Mesendoderm (in vitro differentiated cells): ENCODE measurements at places on chromosomes 5 and 9.

GRCh38 chr9:83957248-83957513 lies 22.8 kb downstream of the HNRNPK start:
- DNase-seq: no peak

GRCh38 chr5:175797521-175798038 lies 73.8 kb upstream of the CPLX2 start:
- peak; percentile 84 for DNase-seq

DNA sequence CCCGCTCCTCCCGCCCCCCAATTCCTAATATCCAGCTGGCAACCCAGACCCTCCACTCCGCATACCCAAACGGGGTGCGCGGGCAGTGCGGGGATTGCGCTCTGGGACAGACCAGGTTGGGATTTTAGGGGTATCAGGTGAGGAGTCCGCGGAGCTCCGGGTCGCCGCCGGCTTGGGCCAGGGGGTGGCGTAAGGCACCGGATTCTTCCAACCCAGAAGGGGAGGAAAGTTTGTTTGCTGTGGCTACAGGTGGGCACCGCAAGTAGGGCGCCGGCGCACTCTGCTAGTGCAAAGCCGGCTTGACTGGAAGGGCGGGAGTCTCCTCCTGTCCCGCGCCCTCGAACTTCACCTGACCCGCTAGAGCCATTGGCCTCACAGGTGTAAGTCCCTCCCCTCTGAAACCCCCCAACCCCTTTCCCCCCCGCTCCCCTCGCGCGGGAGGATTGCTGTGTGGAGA lies 709 bp downstream of the IQGAP2 start:
- peak; percentile 89 for DNase-seq

DNA sequence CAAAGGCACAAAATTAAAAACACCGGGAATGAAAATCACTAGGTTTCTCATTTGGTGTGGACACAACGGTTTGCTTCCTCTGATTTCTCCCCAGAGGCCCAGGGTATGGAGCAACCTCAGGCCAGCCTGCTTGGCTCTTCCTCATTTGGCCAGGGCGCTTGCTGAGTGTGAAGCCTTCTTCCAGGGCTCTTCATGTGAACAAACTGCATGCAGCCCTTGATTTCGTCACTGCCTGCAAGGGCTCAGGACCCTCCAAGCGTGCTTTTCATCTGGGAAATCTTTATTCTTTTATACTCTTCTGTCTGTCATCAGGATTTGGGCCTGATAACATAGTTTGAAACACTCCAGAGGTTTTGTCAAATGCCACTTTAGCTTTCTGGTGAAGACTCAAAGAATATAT lies 122.6 kb upstream of the KLF4 start:
- DNase-seq: no peak

GRCh38 chr5:38938424-38938823 lies 92.6 kb downstream of the OSMR start:
- DNase-seq: peak; percentile 4

GRCh38 chr5:110256298-110256697 lies 470.2 kb downstream of the TMEM232 start:
- no peak for DNase-seq

DNA sequence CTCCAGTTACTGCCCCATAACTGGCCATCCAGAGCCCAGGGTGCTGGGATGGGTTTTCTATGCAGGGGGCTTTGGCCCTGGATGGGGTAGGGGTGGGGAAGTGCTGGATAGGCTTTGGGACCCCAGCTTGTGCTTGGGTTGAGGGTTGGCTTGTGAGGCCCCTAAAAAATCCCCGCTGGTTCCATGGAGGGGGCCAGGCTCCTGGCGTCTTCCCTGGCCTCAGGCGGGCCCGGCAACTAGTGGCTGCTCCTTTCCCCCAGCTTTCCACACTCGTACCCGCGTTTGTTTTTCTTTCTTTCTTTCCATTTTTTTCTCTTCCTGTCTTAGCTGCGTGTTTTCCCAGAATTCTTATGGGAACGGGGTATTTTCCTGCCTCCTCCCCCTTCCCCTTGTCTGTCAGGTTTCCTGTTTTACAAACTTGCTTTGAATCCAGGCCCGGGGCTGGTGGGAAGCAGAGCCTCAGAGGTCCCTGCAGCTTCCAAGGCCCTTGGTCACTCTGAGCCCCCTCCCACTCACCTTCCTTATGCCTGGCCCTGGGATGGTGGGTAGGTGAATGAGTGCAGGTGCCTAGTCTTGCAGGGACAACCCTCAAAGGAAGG lies 40.2 kb downstream of the RGS3 start:
- peak; percentile 37 for DNase-seq

- DNase-seq: peak; percentile 48
Observed at GRCh38 chr5:14399054-14399692, 182.4 kb upstream of the OTULINL start.
